Neural progenitor cell (in vitro differentiated cells): ENCODE measurements at places on chromosomes 5 and 9. TPM values are rescaled to one million over a fixed set of nuclear protein-coding genes. Genes with fewer than 3 reads are reported as not detected.

DNA sequence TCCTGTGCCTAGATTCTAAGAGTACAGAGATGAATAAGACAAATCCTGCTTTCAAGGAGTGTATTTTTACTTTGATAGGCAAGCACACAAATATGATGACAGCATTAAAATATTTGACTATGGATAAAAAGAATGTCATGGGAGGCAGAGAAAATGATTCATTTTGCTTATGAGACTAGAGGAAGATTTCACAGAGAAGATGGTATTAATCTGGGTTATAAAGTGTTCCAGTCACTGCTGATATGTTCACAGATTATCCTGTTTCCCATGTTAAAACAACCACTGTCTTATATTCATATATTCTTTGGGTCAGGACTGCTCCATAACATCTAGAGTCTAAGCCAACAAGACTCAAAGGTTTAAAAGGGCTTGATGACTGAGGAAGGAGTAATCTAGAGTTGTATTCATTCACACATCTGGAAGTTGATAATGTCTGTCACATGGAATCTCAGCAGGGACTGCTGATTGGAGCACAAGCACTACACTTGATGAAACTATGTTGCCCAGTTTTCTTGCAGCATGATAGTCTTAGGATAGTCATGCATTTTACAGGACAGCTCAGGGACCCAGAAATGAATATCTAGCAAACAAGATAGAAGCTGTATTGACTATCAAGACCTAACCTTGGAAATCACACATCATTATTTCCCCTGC, 79.3 kb downstream of the STARD4 start:
- no peak for DNase-seq

Gene SPINK5
- 13.7 and 18.1 TPM in 2 replicates for total RNA-seq

Gene FGF1
- total RNA-seq = not detected in 2 replicates

GRCh38 chr5:38615981-38616451, 59.6 kb upstream of the LIFR start:
- no peak for DNase-seq

GRCh38 chr9:125985998-125986655, 239.0 kb downstream of the PBX3 start:
- DNase-seq = no peak
